NCI-H146 (cell line): ENCODE measurements at places on chromosomes 13 and 19.

- DNase-seq, result no peak
Observed at GRCh38 chr19:23771316-23771715, 12.6 kb upstream of the ZNF681 start.

GRCh38 chr19:56507446-56508289 lies at the start of gene ZNF471:
ZNF471 (plus strand) TSS chr19:56507855; CDS start chr19:56511572, 3,717 bp downstream.
- DNase-seq, result peak; percentile 92

GRCh38 chr13:26054896-26055295 lies 3.1 kb upstream of the SHISA2 start:
- DNase-seq, result no peak

DNA sequence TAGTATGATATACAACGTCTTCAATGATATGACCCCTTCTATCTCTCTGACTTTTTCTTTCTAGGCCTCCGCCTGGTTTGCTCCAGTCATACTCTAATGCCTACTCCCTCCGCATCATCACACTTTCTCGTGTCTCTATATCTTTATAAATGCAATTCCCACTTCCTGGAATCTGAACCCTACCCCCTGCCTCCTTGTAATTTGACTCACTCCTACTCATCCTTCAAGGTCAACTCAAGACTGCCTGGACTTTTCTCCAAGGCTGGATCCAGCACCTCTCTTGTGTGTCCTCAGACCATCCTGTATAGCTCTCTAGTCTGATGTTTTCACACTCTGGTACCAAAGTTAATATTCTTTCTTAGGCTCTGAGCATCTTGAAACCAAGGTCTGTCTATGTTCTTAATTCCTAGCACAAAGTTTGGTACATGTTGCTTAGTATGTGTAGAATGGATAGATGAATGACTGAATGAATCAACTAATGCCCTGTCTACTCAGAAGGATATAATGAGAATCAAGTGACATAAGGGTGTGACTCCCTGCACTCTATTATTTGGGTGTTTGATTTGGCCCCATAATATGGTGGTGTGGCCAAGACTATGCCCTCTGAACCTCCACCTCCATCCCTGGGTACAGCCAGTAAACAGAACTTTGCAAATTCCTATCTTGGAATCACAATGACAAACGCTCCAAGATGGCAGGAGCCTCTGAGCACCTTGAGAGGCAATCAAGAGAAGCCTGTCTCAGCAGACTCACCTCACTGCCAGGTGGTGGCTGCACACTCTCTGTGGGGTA lies 74.3 kb upstream of the SERP2 start:
- no peak for DNase-seq

DNA sequence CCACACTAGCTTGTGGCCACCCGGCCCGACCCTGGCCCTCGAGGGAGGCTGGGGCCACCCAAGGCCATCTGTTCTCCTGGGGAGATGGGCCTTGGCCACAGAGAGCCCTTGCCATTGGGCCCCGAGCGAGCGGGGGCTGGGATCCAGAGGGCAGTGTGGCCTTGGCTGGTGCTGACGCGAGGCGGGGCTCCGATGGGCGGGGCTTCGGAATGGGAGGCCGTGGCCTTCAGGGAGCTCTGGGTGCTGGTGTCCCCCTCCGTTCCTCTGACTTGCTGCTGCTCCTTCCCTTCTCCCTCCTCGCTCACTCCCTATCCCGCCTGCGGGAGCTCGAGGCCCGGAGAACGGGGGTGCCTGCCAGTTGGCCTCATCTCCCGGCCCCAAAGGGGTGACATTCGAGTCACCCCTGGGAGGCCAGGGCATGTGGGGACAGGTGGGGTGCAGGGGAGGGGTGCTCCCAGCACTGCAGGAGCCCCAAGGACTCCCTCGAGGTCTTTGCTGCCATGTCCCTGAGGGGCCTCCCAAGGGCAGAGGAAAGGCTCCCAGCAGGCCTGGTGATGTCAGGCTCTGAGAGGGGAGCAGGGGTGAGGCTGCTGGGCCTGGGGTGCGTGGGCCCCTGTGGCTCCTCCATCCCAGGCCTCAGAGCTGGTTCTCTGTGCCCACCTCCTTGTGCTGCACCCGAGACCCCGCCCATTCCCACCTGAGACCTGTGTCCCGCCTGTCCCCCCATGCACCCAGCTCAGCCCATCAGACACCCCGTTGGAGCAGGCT lies 4.2 kb downstream of the NCLN start:
- no peak for DNase-seq

- no peak for DNase-seq
Observed at GRCh38 chr19:9705836-9706235, 30.9 kb upstream of the ZNF562 start.

GRCh38 chr13:76894401-76895110 lies 8.4 kb upstream of the KCTD12 start:
- no peak for DNase-seq

- peak; percentile 82 for DNase-seq
Observed at GRCh38 chr19:19034204-19034624, 811 bp downstream of the ARMC6 start.

DNA sequence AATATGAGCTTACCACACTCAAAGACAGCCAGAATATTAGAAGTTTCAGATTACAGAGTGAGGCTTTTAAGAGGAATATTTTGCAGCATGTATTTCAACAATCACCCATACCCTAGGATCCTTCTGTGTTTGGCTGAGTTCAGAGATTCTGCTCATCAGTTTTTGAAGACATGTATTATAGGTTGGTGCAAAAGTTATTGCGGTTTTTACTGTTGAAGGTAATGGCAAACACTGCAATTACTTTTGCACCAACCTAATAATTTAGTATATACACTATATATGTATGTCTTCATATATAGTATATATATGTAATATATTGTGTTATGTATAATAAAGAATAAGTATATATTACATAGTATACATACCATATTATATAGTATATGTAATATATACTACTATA lies 435.1 kb downstream of the IRS2 start:
- no peak for DNase-seq
